ENCODE measurements at places on chromosomes 5 and 9. TPM values are rescaled to one million over a fixed set of nuclear protein-coding genes. Genes with fewer than 3 reads are reported as not detected.

TUBB4B gene
- total RNA-seq, result 224 TPM

SLC36A2 gene
- not detected for total RNA-seq

TXNDC8 gene
- total RNA-seq, result not detected

GRIA1 gene
- 0.65 TPM for total RNA-seq

LCP2 gene
- under 0.01 TPM for total RNA-seq

BAAT gene
- total RNA-seq, result 0.13 TPM

IL9 gene
- total RNA-seq, result not detected

PFN3 gene
- not detected for total RNA-seq

CER1 gene
- not detected for total RNA-seq

CCIN gene
- not detected for total RNA-seq

POU5F2 gene
- total RNA-seq, result 0.13 TPM

TMC1 gene
- total RNA-seq, result not detected

ZNF618 gene
- total RNA-seq, result 11.4 TPM

NOXA1 gene
- 0.26 TPM for total RNA-seq

GALNT12 gene
- total RNA-seq, result 3.8 TPM

P4HA2 gene
- total RNA-seq, result 242 TPM

TMCO6 gene
- 50.5 TPM for total RNA-seq

IRX2 gene
- total RNA-seq, result 0.64 TPM

HSPA4 gene
- total RNA-seq, result 53.4 TPM

TSSK1B gene
- 0.26 TPM for total RNA-seq

PKD2L2 gene
- not detected for total RNA-seq

SPATA31A3 gene
- not detected for total RNA-seq

PCDHGA8 gene
- total RNA-seq, result 0.65 TPM

FBXL7 gene
- total RNA-seq, result 16.7 TPM

All from epithelial cell of alveolus of lung (primary cell).